ENCODE measurements at places on chromosomes 2 and 18.

- no peak for DNase-seq
These were observed 8.2 kb upstream of the SULT1C2 start for GRCh38 chr2:108280466-108280865.

DNA sequence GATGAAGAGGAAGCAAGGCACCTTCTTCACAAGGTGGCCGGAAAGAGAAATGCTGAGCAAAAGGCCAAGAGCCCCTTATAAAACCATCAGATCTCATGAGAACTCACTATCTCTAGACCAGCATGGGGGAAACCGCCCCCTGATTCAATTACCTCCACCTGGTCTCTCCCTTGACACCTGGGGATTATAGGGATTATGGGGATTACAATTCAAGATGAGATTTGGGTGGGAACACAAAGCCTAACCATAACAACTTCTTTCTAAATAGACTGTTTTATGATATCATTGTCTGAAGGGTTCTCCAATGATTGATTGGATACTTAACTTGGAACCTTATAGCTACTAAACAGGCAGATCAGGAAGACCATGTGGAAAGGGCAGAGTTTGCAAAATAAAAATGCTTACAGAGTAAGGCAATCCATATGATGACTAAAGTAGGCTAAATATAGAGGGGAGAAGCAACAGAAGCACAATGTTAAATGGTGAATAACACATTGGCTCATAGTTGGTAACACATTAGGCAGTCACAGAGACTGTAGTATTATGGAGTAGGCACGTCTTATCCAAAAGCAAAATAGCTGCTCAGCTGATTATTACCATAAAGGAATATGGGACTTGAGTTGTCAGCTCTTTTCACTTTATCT, 179.0 kb downstream of the BARD1 start:
- DNase-seq, result no peak

GRCh38 chr18:9333441-9334328, 888 bp upstream of the TWSG1 start:
- DNase-seq, result no peak

DNA sequence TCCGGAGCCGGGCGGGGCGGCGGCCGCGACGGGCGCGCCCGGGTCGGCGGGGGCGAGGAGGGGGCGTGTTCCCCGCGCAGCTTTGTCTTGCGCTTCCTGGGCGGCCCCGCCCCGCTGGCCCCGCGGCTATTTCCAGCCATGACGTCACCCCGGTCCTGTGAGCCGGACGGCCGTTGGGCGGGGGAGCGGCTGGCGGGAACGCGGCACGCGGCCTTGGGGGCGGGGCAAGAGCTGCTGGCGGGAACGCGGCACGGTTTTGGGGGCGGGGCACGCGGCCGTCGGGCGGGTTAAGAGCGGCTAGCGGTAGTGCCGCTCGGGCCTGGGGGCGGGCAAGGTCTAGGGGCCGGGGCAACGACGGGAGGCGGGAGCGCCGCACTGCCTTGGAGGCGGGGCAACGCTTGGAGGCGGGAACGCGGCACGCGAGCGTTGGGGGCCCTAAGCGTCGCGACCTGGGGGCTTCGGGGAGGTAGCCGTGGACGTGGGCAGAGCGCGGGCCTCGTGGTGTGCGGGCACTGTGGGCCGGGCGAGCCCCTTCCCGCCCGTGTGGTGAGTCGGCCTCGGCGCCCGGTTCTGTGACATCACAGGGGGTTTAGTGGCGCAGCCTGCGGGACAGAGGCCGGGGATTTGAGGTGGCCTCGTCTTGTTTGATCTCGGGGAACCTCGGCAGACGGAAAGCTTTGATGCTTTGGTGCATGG, 704 bp downstream of the KLF11 start:
- DNase-seq, result peak; percentile 85

DNA sequence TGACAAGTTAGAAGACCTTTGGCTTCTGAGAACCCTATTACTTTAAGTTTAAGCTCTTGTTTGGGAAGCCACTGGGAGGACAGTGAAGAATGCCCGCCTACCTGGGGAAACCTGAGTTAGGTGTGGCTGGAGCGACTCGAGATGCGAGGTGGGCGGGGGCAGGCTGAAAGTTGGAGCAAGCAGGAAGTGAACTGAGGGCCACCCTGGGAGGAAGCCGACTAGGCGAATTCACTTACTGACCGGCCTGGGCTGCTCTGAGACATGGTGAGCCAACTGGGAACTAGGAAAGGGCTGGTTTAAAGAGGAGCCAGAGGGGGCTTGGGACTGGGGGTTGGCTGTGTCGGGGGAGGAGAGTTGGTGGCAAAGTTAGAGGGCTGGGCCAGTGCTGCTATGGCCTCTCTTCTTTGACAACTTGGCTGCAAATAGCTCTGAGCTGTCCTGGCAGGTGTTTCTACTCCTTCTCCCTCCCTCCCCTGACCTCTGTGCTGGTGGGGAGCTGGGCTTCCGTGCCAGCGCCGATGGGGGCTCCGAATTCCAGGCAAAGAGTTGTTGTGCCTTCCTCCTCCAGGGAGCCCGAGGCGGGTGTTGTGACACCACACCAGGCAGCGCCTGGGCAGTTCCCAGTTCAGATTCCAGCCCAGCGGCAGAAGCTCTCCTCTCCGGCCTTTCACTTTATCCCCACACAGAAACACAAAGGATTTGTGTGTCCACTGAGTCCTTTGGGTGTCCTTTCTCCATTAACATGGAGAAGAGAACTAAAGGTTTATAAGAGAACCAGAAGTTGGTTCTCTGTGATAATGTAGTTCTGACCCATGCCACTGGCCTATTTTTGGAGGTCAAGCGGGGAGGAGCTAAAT, at the start of gene VAMP8:
Gene VAMP8 (plus strand): TSS at position 201 of the 857 bp plus-strand sequence. CDS start 61 bp downstream, at position 262.
- no peak for DNase-seq

GRCh38 chr2:47309952-47310800, 92.8 kb upstream of the MSH2 start:
- no peak for DNase-seq

DNA sequence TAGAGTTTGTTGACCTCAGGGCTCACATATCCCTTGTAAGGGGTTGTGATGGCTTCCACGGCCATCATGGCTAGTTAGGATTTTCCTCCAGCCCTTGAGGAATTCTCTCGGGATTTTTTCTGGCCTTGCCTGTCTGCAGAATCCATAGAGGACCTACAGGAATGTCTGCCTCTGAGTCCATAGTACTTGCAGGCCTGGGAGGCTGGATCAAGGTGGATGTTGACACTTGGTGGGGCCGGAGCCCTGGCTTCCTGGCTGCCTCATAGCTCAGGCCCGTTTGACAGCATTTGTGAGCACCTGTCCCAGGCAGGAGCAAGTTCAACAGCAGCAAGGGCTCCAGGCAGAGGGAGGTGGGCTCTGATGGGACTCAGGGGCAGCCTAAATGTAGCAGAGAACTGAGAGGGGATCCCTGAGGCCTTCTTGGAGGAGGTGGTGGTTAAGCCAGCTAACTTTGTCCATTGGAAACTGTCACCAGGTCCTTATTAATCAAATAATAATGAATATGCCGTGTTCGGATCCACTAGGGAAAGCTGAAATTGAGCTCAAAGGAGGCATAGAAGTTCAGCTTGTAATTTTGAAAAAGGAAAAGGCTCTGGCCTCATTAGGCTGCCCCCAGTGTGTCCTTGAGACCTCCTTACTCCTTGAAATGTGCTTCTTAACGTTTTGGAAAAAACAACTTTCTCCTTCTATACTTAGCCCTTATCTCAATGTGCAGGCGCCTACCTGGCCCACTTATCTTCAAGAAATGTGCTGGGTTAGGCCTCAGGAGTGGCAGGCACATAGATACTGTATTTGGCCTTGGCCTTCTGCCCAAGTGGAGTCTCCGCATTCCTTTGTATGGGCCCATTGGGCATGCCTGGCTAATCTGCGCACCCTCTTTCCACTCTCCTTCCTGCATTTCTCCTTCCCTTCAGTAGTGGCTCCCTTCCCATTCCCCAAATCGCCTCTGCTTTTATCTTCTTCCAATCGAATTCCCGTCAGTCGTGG, 66.9 kb downstream of the HPCAL1 start:
- no peak for DNase-seq

GRCh38 chr2:219643788-219644398, 16.5 kb downstream of the SLC4A3 start:
- no peak for DNase-seq

GRCh38 chr2:10242998-10243925, 59.4 kb upstream of the HPCAL1 start:
- DNase-seq, result no peak

- DNase-seq, result no peak
These were observed 27.0 kb upstream of the ST3GAL5 start for GRCh38 chr2:85915606-85916303.

DNA sequence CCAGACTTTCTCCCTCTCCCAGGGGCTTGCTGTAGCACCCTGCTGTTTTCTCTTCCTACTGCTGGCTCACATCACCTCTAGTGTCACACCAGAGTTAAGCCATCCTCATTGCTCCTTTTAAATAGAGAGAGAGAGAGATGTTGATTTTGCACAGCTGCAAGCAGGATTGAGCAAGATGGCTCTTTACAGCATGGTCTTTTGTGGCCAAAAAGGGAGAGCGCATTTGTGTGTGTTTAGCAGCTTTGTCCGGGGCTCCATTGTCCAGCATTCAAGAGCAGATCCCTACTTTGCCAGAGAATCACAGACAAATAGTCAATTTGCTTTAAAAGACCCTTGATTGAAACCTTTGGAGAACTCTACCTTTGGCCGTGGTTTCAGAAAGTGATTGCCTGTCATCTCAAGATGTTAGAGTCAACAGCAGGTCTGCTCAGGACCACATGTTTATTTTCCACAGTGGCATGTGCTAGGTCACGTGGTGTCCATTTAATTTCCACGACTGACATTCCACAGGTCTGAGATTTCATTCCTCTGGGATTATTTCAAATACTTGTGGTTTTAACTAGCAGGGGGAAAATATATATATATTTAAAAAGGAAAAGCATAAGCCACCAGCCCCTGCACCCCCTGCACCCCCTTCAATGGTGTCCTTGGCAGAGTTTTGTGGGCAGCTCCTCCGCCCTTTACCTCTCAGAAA, 359.9 kb upstream of the SLC14A2 start:
- peak; percentile 91 for DNase-seq

DNA sequence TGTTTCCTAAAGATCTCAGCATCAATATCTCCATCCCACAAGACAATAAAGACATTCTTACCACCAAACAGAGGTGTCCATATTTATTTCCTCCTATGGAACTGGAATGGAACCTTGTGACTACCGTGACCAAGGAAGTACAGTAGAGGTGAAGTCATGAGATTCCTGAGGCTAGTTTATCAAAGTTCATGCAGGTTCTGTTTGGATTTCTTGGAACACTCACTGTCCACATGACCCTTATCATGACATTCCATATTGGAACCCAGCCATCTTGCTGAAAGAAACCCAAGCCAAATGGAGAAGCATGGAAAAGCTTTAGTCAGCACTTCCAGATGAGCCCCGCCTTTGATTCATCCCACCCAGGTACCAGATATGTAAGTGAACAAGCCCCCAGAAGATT, 516.0 kb upstream of the POU3F3 start:
- DNase-seq, result no peak

DNA sequence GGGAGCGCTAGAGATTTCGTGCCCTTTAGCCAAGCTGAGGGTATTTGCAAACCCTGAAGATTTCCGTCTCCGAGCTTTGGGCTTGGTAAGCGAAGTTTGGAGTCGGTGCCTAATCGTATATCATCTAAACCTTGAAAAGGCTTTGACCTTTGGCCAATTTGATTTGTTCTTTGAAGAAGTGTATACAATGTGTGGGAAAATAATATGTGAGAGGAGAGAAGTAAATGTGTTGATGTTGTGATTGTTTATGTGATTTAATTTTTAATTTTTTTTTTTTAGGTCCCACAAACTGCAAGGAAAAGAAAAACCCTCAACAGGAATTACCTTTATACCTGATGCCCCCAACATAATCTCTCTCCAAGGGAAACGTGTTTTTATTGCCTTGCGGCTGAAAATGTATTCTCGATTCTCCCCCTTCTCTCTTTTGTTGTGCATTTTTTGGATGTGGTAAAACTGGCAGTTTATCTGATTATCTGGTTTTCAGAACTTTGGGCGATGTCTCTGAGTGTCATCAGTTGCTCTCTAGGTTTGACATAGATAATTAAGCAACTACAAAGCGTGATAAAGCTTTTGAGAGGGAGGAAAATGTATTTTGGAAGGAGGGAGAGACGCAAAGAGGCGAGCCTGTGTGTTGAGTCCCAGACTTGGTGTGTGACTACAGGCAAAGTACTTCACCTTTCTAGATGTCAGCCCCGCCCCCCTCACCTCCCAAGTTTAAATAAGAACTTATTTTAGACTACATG, 912 bp upstream of the FBXO11 start:
- DNase-seq, result no peak

GRCh38 chr2:149596471-149596870, 8.9 kb upstream of the MMADHC start:
- DNase-seq, result no peak

DNA sequence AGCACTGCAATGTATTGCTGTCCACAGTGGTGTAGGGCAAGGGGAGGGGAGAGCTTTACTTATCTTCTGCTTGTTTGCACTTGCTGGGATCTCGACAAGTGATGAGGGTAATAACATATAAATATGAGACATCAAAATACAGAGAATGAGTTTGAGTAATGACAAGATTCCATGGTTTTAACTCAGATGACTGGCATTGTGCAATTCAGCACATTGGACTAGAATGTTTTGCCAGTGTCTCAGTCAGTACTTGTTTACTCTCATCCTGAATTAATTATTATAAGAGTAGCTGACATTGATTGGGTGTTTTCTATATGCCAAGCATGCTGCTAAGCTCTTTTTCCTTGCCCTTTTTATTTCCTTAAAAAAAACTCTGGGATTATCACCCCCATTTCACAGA, 306.7 kb upstream of the MMADHC start:
- DNase-seq, result no peak

GRCh38 chr18:47984991-47985390, 54.5 kb upstream of the SMAD2 start:
- DNase-seq, result no peak

GRCh38 chr2:240579771-240580614, 6.5 kb upstream of the CAPN10 start:
- peak; percentile 93 for DNase-seq

DNA sequence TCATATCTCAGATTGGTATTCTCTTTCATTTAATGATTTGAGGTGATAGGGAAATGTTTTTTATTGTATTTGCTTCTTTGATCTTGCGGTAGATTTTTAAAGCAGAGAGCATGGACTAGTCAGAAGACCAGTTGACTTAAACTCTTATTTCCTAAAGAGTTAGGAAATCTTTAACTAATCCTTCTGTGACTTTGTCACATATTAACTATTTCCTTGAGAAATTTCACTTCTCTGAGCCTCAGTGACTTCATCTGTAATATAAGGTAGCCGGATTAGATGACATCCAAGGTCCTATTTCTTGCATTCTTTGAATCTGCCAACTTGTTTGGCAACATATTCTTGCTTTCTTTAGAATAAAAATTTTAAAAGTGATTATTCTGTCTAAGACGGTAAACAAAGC, 55.6 kb downstream of the MTX2 start:
- DNase-seq, result no peak

DNA sequence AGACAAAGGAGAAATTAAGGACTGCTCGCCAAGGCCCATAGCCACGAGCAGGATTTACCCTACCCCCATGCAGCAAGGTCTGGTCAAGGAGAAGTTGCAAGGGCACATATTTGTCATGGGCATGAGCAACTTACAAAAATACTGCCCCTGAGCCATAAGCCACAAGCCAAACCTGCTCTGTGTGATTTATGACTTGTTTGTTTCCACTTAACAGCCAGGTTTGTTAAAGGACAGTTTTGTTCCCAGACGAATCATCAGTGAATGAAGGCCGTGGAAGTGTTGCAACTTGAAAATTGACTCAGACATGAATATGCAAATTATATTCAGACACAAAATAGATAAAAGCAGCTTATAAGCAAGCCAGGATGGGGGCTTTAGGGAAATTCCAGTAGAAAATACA, 31.3 kb upstream of the EVA1A start:
- peak; percentile 99 for DNase-seq
